ENCODE measurements at places on chromosomes 13 and 19. TPM values are rescaled to one million over a fixed set of nuclear protein-coding genes. Genes with fewer than 3 reads are reported as not detected.

- DNase-seq: no peak
These were observed 5.3 kb upstream of the DOCK9 start for GRCh38 chr13:98983182-98983581.

- DNase-seq: no peak
These were observed 47.0 kb downstream of the EDNRB start for GRCh38 chr13:77871596-77871995.

- no peak for DNase-seq
These were observed 961.6 kb upstream of the MIR17HG start for GRCh38 chr13:90385781-90386489.

GRCh38 chr13:37984357-37984756 lies 114.8 kb upstream of the TRPC4 start:
- DNase-seq: no peak

DNA sequence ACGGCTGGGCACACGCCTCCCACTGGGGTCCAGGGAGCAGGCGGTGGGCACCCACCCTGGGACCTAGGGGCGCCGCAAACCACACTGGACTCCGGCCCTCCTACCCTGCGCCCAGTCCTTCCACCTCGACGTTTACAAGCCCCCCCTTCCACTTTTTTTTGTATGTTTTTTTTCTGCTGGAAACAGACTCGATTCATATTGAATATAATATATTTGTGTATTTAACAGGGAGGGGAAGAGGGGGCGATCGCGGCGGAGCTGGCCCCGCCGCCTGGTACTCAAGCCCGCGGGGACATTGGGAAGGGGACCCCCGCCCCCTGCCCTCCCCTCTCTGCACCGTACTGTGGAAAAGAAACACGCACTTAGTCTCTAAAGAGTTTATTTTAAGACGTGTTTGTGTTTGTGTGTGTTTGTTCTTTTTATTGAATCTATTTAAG lies 1.6 kb downstream of the JUNB start:
- DNase-seq: no peak

DNA sequence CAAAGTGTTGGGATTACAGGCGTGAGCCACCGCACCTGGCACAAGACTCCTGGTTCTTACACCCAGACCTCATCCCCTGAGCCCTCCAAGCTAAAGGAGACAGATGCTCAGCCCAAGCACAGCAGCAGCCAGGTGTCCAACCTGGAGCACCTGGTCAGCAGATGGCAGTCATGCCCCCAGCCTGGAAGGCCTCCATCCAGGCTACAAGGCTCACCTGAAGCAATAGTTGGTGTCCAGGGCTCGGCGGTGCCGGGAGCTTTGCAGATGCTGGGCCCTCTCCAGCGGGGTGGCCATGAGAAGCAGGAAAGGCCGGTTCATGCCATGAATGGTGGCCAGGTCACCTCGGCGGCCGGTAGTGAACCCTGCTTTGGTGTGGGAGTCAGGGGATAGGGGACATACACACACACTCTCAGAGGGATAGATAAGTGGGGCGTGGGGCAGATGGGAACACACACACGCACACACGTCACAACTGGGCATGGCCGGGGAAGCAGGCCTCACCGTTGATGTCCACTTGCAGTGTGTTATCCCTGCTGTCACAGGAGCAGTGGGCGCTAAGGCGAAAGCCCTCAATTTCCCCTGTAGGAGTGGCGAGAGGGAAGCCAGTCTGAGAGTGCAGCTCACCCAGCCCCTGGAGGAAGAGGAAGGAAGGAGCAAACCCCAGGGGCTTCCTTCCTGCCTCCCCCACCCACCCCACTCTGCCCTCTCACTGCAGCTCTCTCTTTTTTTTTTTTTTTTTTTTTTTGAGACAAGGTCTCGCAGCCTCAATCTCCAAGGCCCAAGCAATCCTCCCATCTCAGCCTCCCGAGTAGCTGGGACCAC lies 11.8 kb downstream of the TGFB1 start:
- no peak for DNase-seq

- no peak for DNase-seq
These were observed 6.4 kb downstream of the JAK3 start for GRCh38 chr19:17841371-17841809.

- no peak for DNase-seq
These were observed at the start of gene ADPRHL1 for GRCh38 chr13:113452942-113453901. ADPRHL1 (minus strand) TSS chr13:113453488; CDS start chr13:113453437, 51 bp downstream.

DNA sequence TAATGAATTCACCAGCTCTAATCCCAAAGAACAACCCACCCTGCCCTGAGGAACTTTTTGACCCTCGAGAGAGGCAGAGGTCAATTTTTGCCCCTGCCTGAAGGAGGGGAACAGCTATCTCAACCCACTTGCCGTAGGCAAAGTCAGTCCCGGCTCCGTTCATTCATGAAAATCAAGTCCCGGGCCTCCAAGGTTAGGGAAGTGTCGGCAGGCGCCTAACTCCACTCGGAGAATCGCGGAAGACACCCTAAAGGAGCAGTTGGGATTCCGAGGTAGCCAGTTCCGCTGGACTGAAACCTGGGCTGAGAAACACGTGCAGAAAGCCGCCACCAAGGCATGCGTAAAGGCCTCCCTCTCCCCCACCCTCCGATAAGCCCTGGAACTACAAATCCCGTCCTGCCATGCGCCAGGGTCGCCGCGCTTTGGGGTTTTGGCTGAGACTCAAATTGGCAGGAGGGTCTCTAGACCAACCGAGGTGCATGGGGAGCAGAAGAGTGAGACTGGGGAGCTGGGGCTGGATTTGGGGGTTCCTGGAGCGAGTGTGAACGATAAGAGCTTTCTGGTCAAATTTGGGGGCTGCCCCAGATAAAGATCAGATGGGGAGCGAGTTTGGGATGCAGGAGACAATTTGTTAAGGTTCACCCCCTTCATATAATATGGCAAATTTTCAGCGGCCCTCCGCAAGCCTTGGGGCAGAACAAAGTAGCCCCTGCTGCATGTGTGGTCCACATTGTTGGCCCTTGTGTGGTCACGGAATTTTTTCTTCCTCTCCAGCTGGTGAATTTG lies at the start of gene TNPO2:
Gene TNPO2, minus strand, starts transcription at position 292 of the 786 bp plus-strand sequence. CDS start 2,955 bp downstream, outside the sequence.
- DNase-seq: no peak

- DNase-seq: no peak
These were observed 2.1 kb upstream of the GRWD1 start for GRCh38 chr19:48443731-48444128.

GRCh38 chr19:45322744-45323281 lies at the start of gene CKM:
CKM (minus strand) TSS chr19:45322875; CDS start chr19:45319713, 3,162 bp downstream.
- no peak for DNase-seq

DNA sequence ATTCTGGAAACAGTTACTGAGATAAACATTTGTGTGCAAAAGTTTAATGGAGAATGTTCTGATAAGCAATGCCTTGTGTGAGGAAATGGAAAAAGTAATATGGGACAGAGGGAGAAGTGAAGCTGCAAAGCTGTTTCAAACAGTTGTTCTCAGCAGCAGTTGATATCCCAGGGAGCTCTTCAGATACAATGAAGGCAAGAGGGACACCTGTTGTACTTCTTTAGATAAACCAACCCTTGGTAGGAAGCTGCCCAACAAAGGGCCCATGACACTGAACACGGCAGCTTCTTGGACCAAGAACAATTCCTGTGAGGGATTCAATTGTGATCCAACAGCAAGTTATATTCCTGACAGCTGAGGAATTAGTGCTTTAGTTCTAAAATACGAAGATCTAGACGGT lies 894.3 kb upstream of the PCDH20 start:
- DNase-seq: no peak

- DNase-seq: peak; percentile 94
These were observed 10.6 kb upstream of the PNMA8A start for GRCh38 chr19:46481947-46482346.

- DNase-seq: no peak
These were observed 9.9 kb upstream of the ACSBG2 start for GRCh38 chr19:6125571-6125989.

The CYP2S1 gene
- 0.29 TPM for polyA plus RNA-seq

The SHANK1 gene
- 44.4 TPM for polyA plus RNA-seq

The NOVA2 gene
- 3.6 TPM for polyA plus RNA-seq

The CXCL17 gene
- not detected for polyA plus RNA-seq

The KIR2DL4 gene
- not detected for polyA plus RNA-seq

The C1QTNF9B gene
- 2.0 TPM for polyA plus RNA-seq

All from forelimb muscle (tissue), 1 donor.